Midbrain (tissue), 1 donor: ENCODE measurements at places on chromosomes 4 and X.

DNA sequence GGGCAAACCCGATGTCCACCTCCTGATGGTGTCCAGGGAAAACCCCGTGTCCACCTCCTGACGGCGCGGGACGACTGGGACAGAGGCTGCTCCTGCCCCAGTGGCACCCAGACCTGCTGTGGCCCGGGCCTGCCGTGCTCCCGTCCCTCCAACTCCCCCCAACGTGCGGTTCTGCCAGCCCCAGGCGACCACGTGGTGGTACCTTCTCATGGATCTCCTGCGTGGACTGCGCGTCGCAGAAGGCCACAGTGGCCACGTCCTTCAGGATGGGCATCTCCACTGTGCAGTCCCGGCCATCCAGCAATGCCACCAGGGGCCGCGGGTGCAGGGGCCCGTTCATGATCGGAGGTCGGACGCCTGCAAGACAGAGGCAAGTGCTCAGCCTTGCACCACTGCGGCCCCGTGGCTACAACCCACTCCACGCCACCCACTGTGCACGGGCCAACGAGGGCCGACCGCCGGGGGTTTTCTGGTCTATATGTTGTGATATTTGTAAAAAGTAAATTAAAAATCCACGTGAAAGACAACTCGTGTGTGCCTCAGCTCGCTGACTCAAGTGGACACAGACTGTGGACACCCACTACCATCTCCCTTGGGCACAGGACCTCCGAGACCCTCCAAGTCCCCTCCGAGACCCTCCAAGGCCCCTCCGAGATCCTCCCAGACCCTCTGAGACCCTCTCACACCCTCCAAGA, 10.8 kb downstream of the CTBP1 start:
- no peak for DNase-seq

DNA sequence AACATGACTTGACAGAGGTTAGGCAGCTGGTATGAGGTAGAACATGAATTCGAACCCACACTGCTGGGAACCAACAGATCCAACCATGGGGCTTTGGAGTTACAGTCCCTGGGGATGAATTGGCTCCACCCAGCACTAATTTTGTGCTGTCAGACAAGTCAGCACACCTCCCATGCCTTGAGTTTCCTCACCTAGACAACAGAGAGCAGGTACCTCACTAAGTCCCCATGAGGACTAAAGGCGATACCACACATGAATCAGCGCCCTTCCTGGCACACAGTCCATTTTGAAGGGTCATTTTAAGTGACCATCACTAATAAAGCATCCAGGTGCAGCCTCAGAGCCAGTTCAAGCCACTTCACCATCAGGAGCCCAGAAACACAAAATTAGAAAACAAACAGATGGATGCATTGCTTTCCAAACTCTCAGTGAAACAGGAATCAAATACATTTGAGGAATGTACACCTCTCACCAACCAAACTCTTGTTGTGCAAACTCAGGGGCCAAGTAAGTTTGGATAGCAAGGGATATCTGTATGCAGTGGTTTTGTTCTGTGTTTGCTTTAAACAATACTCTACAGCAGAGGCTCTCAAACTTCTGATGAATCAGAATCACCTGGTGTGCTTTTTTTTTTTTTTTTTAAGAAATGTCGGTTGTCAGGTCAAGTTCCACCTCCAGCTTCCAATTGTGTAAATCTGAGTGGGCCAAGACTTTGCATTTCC, 10.1 kb downstream of the IDS start:
- no peak for DNase-seq

DNA sequence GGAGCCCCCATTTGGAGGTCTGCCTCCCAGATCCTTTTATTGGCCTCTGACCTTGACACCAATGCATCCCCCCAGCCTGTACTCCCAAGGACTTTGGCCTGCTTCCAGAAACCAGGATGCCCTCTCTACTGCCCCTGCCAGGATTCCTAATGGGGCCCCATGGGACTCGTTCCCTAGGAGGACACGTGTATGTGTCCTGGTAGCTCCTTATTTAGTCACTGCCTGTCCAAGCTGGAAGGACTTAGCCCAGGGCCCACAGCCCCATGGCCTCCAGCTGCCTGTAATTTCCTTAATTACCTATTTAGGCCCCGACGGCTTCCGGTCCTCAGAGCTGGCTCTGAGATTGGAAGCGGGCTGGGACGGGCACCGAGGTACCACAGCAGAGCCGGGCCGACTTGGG, 9.4 kb downstream of the ATP2B3 start:
- no peak for DNase-seq

DNA sequence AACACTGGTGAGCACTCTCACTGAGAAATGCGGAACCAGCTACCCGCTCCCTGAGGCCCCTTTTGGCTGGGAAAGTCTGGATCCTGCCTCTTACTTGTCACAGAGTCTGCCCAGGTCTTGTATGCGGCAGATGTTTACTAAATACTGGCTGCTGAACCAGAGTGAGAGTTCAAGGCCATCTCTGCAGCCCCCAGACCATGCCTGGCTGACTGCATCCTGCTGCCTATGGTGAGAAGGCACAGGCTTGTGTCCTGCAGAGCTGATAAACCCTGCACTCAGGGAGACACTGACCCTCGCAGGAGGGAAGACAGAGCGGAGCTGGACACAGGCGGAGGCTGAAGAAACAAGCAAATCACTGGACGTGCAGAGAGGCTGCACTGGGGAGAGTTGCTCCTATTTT, 46.5 kb downstream of the JAKMIP1 start:
- DNase-seq: no peak

- no peak for DNase-seq
Measured at GRCh38 chr4:7078025-7078424, 10.2 kb upstream of the GRPEL1 start.

GRCh38 chr4:174156239-174156826, 127.1 kb downstream of the FBXO8 start:
- DNase-seq: peak; percentile 38

DNA sequence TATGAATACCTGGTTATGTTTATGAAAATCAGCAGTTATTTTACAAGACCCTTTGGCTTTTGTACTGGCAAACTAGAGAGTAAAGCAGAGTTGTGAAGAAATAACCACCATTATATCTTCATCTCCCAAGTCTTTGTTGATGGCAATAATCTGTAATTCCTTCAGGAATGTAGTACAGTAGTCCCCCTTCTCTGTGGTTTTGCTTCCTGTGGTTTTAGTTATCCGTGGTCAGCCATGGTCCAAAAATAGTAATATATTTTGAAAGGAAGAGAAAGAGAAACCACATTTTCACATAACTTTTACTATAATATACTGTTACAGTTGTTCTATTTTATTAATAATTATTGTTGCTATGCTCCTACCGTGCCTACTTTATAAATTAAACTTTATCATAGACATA, 27.8 kb downstream of the BANK1 start:
- no peak for DNase-seq

GRCh38 chr4:27271555-27271954, 410.9 kb downstream of the STIM2 start:
- DNase-seq: no peak

- no peak for DNase-seq
Measured at GRCh38 chrX:111164728-111165127, 68.7 kb downstream of the PAK3 start.

- no peak for DNase-seq
Measured at GRCh38 chr4:138953961-138954371, 61.6 kb upstream of the NOCT start.

DNA sequence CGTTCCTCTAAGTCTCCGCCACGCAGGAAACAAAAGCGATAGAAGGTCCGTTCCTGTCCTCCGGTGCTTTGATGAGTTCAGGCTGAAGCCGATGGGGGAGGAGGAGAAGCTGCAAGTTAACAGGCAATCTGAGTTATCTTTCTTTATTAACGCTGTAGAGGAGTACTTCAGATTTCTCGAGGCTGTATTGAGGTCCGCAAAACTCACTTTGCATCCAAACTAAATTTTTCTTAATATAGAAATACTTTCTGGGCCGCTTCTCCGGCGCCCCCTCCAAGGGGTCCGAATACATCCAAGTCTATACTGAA, 395 bp upstream of the SOWAHB start:
- no peak for DNase-seq

DNA sequence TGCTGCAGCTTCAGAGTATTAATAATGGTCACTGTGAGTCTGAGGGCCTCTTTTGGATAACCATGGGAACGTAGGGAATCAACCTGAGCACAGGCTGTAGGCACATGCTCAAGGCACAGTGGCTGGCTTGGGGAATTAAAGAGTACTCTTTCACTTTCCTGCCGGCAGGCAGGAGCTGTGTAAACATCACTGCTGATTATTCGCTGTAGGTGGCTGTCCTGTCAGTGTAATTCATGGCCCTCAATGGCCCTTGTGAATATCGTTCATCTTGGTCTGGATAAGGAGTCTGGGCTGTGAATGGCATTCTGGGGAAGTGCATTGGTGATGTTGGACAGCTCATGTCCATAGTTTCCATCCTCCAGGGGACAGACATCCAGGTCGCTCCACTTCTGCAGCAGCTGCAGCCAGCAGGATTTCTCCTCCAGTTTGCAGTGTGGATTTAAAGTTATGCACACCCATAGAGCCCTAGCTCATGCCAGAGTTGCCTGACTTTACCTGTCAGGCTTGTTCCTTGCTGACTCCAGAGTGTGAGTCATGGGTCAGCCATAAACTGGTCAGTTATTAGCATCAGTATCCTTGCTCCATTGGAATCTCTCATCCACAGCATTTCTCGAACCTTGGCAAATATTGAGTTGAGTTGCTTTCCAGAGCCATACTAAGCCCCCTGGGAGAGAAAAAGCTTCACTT, 43.0 kb downstream of the C4orf33 start:
- DNase-seq: no peak

DNA sequence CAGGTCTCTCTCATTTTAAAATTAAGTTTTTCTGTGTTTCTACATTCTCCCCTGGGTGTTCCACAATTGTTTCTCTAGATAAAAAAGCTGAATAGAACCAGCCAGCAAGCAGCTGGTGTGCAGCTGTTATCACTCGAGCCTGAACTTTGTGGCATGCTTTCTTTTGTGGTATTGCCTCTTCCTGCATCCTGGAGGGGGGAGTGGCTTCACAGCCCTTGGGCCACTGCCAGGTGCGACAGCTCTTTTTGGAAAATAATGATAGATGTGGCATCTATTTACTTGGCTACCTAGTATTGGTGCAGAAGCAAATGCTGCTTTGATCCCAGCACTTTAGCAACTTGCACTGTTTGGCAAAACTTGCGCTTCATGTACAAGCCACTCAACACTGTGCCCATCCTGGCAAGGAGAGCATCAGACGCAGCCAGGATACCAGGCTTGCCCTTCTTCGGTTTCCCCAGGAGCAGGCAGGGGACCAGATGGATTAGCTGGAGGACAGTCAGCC, 69.4 kb downstream of the HMGB2 start:
- no peak for DNase-seq

DNA sequence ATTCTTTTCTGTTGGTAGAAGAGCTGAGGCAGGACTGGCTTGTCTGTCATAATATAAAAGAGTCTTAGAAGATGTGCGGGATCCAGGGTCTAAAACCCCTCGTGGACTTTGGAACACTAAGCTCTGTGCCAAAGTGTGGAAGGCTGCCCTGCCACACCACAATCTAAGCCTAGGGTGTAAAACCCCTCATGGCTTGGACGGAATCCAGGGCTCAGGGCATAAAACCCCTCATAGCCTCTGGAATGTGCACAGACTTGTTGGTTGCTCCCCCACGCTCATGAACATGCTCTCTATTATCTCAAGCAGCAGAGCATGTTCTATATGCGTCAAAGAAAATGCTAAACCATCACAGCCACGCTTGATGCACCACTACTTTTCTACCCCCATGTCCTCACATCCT, 483.6 kb downstream of the GABRG1 start:
- DNase-seq: no peak

GRCh38 chr4:143127621-143128020, 57.1 kb upstream of the USP38 start:
- no peak for DNase-seq

DNA sequence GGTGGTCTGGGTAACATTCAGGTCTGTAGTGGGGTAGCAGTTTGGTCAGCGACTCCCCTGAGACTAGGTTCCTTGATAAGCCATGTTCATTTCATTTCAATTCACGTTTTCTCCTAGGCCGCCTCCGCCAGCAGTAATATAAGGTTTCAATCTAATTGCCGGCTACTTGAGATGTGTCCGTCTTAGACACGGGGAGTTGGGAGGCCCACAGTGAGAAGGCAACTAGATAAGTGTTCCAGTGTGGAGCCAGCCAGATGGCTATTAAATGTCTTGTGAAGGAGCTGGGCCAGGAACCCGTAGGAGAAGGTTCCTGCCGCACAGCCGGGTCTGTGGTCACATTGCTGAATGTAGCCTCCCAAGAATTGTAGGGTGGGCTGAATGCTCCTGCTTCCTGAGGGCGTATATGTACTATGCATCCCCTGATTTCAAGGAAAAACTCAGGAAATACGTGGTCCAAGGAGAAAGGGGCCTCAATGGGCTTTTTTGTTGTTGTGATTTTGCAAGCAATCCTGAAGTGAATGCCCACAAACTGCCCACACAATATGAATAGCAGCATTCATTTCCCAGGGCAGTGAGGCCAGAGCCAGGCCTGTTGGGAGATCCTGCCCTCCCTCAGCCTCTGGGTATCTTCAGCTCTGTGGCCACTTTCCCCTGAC, 220.6 kb upstream of the RPL34 start:
- no peak for DNase-seq

DNA sequence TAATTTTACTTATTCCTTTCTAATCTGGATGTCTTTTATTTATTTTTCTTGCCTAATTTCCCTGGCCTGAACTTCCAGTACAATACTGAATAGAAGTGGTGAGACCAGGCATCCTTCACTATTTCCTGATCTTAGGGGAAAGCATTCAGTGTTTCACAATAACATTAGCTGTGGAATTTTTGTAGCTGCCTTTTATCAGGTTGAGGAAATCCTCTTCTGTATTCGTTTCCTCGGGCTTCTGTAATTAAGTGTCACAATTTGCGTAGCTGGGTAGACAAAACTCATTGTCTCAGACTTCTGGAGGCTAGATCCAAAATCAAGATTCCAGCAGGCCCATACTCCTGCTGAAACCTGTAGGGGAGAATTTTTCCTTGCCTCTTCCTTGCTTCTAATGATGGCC, 598.4 kb upstream of the FTHL17 start:
- no peak for DNase-seq

GRCh38 chrX:136477026-136477425, 10.7 kb upstream of the BRS3 start:
- DNase-seq: no peak

GRCh38 chr4:25235401-25235800, 1.6 kb downstream of the PI4K2B start:
- DNase-seq: no peak
